ENCODE measurements at places on chromosomes 1 and 21.

DNA sequence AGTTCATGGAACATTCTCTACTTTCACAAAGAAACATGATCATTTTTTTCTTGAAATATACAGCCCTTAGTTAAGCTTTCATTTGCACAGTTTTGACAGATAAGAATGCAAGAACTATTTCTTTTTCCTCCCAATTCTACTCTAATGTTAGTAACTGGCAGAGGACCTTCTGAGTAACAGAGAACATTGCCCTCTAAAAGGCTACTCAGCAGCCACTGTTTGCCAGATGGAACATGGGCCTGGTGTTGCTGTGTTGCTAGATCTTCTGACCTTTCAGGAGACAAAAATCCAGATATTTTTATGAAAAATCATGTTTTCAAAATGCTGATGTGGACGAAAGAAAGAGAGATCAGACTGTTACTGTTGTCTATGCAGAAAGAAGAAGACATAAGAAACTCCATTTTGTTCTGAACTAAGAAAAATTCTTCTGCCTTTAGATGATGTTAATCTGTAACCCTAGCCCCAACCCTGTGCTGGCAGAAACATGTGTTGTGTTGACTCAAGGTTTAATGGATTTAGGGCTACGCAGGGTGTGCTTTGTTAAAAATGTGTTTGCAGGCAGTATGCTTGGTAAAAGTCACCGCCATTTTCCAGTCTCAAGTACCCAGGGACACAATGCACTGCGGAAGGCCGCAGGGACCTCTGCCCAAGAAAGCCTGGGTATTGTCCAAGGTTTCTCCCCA is 2.9 kb upstream of the PRDX6 start:
- no peak for DNase-seq

DNA sequence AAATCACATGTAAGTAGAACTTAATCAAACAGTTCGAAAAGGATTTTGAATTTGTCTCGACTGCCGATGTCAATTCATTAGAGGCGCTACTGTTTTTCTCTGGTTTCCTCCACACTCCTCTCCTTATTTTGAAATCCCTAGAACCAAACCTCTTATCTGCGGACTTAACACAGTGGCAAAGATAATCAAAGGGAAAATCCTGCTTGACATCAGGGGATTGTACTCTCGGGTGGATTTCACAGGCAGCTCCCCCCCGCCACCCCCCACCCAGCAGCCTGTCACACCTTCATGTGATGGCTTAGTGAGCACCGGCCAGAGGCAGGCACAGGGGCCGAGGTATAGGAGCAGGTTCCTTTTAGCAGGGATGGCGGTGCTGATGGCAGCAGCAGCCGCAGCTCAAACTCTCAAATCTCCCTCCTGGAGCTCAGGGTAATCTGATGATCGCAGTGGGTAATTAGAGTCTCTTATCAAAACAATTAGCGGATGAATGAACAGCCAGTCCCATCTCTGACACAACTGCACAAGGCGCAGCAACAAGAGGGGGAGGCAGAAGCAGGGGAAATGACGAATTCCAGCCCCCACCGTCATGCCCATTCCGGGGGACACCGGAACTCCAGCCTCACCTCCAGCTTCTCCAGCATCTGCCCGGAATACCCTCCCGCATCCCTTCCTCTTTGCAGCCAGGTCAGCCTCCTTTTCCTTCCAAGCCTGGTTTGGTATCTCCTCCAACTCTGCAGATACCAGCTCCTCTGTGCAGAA is 80.3 kb downstream of the SSBP3 start:
- no peak for DNase-seq

DNA sequence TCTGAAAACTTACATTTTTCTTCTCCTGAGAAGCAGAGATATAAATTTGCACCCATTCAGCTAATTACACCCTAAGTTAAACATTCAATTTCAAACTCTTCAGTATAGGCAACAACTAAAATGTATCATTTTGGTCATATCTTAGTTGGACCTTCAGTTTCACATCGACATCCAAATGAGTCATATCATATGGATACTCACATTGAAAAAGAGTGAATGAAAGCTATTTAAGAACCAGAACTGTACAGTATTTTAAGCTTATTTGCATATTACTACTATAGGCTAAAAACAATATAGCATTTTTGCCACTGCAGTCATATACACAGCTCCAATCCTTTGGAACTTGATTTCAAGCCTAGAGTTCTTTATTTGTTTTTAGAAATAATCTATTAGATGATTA is 33.6 kb downstream of the USP25 start:
- DNase-seq: no peak

- DNase-seq: no peak
Observed at GRCh38 chr1:169529068-169529642, 43.4 kb upstream of the SLC19A2 start.

GRCh38 chr1:233513431-233513830 is 100.5 kb upstream of the KCNK1 start:
- no peak for DNase-seq

GRCh38 chr1:94012708-94013366 is 103.6 kb upstream of the GCLM start:
- no peak for DNase-seq

GRCh38 chr1:9180111-9180819 is 51.4 kb upstream of the GPR157 start:
- DNase-seq: no peak

DNA sequence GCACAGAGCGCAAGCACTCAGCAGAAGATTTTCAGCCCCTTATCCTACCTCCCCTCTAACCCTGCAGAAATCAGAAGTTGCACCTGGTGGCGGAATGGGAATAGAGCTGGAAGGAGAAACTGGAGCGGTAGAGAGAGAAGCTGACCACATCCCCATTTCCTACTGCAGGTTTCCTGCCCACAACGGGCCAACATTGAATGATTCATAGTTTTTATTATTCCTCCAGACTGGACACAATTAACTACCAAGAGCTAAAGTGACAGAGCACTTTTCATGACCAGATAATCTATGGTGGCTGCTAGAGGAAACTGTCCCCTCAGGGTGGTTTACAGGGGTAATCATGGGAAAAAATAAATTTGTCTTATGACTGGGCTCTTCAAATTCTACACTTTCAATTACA is 21.3 kb upstream of the LRRC8D start:
- DNase-seq: no peak

- peak; percentile 64 for DNase-seq
Observed at GRCh38 chr1:43565600-43566360, 35.1 kb downstream of the PTPRF start.

DNA sequence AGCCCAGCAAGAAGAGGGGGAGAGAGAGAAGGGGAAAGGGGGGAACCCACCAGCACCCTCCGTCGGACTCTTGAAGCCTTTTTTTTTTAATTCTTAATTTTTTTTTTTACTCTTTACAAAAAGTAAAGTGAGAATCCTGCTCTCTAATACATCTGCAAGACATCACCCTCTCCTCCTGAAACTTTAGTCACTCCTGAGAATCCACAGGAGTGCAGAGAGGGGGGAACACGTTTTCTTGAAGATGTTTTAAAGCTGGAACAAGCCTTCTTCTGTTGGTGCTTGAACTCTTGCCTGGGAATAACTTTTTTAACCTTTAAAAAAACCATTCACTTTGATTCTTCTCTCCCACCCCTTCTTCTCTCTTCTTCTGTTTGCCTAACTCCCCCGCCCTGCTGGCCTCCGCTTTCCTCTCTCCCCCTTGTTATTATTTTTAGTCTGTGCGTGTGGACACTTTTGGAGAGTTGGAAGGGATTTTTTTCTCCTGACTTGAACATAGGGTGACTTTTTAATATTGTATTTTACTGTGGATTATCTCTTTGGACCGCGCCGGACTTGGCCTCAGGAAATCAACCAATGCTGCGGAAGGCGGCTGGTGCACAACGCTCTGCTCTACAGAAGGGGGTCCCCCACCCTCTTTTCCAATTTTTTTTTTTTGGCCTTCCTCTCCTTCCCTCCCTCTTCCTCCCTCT is 383 bp upstream of the PRRX1 start:
- DNase-seq: no peak

- DNase-seq: no peak
Observed at GRCh38 chr21:19608101-19608621, 1204.6 kb upstream of the TMPRSS15 start.

Data from activated naive CD8-positive, alpha-beta T cell treated with anti-CD3 and anti-CD28 coated beads for 36 hours (primary cell).